ENCODE measurements at places on chromosomes 13 and 19.

DNA sequence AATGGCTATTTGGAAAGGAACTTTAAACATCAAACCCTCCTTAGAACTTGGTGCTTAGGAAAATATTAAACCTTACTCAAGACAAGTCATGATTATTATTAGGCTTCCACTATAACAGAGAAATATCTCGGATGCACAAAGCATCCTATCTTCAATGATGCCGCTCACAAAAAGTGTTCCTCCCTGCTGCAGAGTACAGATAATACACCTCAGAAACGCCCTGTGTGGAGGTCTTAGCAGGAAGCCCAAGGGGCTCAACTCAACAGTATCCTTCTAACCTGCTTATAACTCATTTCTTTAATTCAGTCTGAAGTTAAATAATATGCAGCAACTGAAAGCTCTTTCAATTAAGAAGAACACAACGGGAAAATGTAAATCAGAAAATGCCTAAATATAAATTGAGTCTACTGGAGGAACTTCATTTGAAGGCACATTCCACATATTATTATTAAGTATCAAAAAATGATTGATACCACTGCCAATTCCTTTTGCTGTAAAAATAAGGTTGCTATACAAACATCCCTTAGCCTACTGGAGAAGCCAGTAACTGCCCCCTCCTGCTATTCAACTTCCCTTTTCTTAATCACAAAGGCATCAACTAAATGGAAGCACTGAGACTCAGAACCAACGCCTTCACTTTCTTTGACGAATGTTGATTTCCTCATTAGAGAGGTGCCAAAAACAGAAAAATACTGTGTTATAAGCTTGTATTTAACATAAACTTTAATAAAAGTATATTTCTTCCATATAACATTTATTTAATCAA is 12.0 kb downstream of the ELF1 start:
- no peak for DNase-seq

DNA sequence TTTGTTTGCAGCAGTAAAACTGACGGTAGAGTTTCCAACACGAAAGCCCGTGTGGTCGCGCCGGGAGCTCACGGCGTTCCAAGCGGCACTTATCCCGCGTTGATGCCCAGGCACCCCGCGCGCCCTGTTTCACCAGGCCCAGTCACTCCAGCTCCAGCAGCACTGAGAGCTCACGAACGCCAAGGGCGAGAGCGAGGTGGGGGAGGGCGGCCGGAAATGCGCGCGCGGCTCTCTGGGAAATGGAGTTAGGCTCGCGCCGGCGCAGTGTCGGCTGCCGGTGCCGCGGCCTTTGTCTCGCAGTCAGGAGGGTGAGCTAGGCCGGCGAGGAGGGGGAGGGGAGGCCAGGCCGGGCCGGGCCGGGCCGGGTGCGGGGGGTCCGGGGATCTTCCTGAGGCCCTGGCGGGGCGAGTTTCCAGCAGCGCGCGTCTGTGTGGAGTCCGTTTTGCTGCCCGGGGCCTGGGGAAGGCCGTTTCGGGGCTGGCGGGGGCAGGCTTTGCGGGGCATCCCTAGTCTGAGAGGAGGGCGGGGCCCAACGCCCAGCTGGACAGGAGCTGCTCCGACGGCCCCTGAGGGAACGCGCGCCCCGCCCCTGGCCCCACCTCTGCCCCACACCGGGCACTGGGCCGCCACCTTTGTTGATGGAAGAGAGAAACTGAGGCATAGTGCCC is at the start of gene ZNF135:
Gene ZNF135, plus strand, starts transcription at position 280 of the 668 bp plus-strand sequence. CDS start 721 bp downstream, outside the sequence.
- peak; percentile 18 for DNase-seq

- DNase-seq = no peak
Measured at GRCh38 chr13:99446242-99446641, 55.0 kb upstream of the TM9SF2 start.

- no peak for DNase-seq
Measured at GRCh38 chr13:51958217-51958547, 53.1 kb downstream of the ATP7B start.

- DNase-seq = peak; percentile 34
Measured at GRCh38 chr13:40069173-40070044, 413.9 kb downstream of the COG6 start.

- no peak for DNase-seq
Measured at GRCh38 chr13:27474751-27475268, 24.4 kb upstream of the MTIF3 start.

GRCh38 chr19:45187421-45188100 is 9.0 kb downstream of the BLOC1S3 start:
- peak; percentile 31 for DNase-seq

DNA sequence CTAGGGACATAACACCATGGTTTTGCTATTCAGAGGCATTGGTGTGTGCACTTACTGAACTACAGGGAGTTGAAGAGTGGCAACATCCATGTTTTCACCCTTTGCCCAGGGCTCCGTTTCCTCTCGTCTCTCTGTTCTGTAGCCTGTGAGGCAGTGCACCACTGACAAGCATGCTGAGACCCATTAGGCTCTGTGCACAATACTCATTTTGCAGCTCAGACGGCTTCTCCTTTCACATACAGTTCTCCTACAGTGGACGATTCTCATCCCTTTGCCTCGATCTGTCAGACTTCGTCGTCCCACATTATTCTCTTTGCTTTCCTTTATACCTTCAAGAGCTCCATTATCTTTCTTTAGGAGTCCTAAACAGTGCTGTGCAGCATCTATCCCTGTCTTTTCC is 403.7 kb downstream of the MYO16 start:
- DNase-seq = no peak

GRCh38 chr19:58319241-58319640 is 7.6 kb upstream of the ZSCAN22 start:
- no peak for DNase-seq

Measured in T-helper 2 cell (primary cell).